RWPE2 (cell line): ENCODE measurements at places on chromosomes 4 and X.

DNA sequence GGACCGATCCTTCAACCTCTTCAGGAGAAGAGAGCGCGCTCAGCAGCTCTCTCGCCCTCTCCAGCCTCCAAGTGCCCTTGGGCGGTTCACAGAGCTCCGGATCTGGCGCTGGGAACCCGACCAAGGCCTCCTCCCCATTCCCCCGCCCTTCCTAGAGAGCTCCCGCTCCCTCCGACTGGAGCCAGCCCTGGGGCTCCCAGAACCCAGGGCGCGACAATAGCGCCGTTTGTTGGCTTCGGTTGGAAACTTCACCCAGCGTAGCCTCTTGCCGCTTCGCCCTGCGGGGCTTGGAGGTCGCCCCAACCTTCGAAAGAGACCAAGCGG lies 3.1 kb upstream of the SOX3 start:
- no peak for DNase-seq

- no peak for DNase-seq
These were observed 82.9 kb downstream of the LAS1L start for GRCh38 chrX:65451663-65452062.

DNA sequence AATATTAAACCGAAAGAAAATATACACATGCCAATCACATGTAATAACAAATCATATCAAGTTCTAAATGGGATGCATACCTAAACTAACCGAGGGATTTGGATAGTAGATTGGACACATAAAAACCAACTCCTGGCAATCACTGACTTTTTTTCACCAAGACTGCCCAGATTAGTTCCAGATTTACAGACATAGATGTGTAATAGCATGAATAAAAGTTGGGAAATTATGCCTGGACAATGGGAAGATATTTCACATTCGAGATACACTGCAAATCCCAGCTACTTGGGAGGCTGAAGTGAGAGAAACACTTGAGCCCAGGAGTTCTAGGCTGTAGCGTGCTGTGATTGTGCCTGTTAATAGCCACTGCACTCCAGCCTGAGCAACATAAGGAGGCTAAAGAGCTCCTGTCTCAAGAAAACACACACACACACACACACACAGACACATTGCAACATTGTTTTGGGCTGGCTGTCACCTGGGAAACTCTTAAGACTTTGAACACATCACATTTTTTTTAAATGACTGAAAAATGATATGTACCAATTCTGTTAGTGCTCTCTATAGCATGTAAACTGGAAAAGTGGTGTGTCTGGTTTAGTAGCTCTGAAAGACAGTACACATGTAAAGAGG lies 5.7 kb downstream of the RAB40A start:
- no peak for DNase-seq

DNA sequence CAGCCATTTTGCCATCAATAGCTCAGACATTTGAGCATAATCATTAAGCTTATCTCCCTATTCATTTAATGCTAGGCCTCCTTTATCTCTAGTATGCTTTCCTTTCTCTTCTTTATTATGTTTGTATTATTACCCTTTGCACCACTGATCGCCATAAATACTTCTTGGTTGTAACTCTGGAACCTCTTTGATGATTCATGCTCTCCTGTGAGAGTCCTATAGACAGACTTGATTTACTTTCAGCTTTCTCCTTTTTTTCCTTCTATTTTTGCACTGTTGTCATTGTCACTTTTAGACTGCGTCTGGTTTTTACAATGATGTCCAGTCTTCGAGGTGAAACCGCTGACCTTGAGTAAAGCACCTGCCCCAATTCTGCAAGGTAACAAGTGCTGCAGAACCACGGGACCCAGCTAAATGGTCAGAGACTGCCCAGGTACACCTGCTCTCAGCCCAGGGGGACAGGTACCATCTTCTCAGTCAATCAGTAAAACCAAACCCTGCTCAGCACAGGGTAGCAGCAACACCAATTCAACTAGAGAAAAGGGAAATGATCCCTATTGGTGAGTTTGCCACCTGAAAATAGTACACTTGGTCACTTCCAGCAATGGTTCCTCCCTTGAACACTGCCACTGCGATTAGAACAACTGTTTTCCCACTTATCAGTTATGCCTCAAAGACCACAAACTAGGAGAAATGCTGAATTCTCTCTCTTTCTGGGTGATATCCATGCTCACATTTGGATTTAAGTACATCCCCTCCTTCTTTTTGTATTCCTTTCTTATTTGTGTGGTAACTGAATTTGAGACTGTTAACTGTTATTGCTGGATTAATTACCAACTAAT lies 125.1 kb downstream of the MAML3 start:
- no peak for DNase-seq

DNA sequence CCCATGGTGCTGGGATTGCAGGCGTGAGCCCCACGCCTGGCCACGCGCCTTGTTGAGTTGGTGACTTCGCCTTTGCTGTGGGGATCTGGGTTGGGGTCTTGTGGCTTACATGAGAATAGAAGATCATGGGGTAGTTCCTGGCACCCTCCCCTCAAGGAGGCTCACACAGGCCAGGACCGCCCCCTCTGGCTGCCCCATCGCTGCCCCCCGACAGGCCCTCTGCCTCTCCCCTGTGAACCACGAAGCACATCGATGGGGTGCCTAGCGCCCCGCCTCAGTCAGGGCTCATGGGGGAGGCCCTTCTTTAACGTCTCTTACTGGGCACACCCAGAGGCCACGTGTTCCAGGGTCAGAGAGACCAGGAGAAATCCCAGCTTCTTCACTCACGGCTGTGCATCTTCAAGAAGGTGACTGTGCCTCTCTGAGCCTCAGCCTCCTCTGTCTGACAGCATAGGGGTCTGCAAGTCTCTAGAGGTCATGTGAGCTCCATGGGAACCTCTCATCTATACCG lies 23.6 kb upstream of the SPON2 start:
- DNase-seq: peak; percentile 49

- no peak for DNase-seq
These were observed 13.1 kb downstream of the ACSL1 start for GRCh38 chr4:184812651-184813181.

DNA sequence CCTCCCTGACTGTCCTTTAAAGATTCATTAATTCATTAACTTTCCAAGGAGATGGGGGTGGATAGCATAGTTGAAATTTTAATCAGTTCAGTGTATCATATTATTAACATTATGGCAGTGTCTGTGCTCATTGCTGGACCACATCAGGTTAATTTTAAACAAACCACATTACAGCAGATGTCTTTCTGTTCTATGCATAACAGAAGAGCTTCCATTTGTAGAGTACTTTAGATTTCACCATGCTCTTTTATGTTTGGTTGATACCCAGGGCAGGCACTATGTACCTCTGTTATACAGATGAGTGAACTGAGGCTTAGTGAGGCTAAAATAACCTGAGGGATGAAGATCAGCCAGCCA lies 41.1 kb downstream of the AFF2 start:
- no peak for DNase-seq

GRCh38 chr4:152997288-152997687 lies 61.2 kb downstream of the FHDC1 start:
- peak; percentile 11 for DNase-seq

- no peak for DNase-seq
These were observed 7.1 kb upstream of the TMEM35A start for GRCh38 chrX:101071582-101071981.

DNA sequence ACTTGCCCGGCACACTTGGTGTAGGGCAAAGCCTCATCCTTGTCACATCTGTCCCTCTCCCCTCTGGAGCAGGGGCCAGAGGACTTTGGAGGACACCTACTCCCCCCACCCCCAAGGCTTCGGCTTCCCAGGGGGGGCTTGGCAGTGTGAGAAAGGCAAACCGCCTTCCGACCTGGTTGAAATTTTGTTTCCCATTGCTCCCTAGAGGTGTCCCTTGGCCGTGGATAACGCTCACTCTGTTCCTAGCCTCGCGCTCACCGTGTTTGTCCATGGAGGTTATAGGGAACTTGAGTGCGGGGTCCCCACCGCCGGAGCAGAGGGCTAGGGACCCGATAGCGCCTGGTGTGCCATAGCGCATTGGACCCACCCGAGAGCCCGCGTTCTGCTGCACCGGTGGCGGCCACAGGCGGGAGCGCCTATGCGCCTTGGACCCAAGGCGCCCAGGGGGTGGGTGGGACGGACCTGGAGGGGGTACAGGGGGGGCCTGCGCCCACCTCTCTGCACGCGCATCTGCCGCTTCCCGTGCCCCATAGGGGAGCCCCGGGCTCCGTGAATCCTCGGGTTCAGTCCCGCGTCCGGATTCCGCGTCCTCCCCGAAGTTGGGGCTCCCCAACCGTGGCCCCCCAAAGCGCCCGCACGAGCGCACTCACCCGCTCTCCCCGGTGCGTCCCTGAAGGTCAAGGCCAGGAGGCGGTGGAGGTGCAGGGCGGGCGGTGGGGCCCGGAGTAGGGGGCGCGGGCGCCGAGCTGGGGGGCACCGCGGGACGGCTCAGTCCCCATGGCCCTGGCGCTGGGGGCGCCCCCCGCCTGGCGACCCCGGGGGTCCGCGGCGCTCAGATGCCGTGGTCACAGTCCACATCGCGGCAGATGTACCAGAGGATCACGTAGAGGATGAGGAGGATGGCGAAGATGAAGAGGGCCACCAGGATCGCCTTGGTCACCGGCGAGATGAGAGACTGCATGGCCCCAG lies 82.7 kb upstream of the DHRSX start:
- no peak for DNase-seq

DNA sequence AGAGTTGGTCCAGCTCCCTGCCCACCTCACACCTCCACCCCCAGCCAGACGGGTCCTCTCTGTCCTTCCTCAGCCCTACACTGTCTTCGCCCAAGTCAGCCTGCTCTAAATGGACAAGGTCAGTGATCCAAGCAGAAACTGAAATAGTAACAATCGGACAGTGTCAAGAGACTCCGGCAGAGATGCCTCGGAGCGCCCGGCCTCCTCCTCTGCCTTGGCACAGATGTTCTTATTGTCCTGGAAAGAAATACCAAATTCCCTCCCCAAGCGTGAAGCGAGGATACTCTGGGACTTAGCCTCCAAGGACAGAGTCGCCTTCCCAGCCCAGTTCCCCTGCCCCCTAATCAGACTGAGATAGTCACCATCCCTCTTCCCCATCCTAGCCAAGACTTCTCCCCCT lies 28.5 kb downstream of the UTP14A start:
- no peak for DNase-seq

DNA sequence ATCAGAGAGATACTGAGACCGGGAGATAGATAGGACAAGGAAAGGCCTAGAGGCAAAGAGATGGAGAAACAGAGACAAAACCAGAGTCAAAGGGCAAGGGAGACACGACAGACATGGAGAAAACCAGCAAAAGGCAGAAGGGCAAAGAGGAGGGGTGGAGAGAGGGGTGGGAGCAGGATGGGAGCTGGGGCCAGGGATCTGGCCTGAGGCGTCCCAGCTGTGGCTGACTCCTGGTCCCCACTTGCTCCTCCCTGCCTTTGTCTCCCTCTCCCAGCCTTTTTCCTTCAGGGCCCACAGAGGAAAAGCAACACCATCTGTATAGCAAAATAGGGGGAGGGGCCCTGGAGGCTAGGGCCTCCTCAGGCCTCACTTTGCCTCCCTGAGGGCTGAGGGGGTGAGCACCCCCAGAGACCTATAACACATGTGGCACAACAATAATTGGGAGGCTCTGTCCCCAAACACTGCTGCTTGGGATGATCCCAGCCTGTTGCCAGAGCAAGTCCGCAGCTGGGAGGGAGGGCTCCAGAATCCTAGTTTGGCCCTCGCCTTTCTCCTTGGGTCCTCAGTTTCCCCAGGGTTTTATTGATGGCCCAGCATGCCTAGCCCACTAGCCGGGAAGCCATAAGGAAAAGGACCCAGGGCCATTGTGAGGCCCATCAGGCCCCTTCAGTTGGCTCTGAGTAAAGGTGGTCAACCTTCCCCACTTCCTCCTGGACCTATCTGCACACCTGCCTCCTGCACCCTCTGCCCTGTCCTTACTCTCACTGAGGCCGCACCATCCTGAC lies 96.8 kb downstream of the PJA1 start:
- DNase-seq: no peak

- DNase-seq: no peak
These were observed 18.6 kb upstream of the RNF128 start for GRCh38 chrX:106707771-106708454.

- no peak for DNase-seq
These were observed 31.6 kb downstream of the MTHFD2L start for GRCh38 chr4:74189331-74190043.

- DNase-seq: no peak
These were observed 4.3 kb upstream of the MID1IP1 start for GRCh38 chrX:38796946-38797345.

GRCh38 chr4:125358453-125358852 lies 43.7 kb downstream of the FAT4 start:
- no peak for DNase-seq

- no peak for DNase-seq
These were observed 346.3 kb downstream of the TECRL start for GRCh38 chr4:64062991-64063390.

DNA sequence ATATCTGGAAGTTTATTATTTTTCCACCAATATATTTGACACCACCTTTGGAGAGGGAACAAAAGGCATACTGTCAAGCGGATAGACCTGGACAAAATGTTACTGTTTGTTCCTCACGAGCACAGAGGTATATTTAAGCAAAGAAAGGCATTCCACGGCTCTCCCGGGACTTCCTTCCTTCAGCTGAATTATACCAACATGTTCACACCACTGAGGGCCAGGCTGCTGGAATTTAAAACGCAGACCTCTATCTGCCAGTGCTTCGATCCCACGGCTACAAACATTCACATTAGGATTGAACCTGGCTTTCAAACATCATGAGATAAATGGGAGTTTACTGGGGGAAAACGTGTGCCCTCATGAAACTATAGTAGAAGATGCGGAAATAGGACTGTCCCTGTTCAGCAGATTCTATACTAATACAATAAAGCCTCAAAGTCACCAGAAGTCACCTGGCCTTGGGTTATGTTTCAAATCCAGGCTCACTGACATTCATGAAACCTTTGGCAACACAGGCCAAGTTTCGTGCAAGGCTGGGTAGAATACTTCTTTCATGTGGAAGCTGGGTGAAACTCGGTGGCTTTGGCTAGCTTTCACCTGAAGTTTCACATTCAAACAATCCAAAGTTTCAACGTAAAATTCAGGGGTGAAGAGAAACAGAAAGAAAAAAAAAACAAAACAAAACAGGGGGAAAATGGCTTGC lies 39.5 kb downstream of the SORBS2 start:
- DNase-seq: no peak

DNA sequence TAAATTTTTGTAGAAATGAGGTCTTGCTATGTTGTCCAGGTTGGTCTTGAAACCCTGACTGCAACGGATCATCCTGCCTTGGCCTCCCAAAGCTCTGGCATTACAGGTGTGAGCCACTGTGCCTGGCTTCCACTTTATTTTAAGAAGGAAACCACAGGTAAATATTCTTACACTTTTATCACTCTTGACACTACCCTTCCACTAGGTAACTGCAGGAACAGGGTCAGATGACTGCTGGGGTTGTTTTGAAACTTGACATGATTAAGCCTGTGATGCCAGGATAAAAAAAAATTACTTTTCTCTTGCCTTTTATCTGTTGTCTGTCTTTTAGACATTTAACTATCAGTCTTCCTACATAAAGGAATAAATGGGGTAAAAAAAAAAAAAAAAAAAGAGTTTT lies 43.5 kb downstream of the COQ2 start:
- no peak for DNase-seq

DNA sequence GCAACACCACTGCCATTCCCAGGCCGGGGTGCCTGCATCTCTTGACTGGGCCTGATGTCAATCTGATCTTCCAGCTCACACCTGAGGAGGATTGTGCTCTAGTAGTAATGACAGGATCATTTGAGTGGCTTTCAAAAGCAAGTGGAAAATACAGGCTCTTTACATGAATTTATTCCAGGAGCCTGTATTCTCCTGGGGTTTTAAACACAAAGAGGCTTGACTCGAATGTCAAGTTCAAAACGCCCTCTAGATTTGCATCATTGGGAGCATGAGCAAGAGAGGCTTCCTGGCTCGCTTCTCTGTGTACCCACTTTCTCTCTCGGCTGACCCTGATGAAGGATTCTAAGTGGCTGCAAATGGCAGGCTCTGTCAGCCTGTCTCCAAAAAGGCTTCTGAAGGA lies 199.5 kb upstream of the PUDP start:
- no peak for DNase-seq
